Activated T-helper 1 cell treated with anti-CD3 and anti-CD28 coated beads, Interleukin-2, amount 50 U/mL, for 16 hours (primary cell): ENCODE measurements at places on chromosomes 5 and 9.

DNA sequence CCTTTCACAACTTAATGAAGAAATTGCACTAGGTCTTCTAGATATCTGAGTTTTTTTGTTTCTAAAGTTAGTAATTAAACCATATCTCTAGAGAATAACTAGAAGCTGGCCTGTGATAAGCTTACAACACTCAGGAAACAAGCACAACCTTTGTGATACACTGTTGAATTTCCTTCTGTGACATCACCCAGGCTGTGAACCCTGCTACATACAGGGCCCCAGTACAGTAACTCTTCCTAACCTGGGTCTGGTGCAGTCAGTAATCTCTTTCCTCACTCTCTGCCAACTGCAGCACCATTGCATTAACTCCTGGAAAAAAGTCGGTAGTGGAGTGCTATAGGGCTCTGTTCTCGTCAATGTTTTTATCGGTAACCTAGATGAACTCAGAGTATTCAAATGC lies 10.6 kb upstream of the IGFBPL1 start:
- no peak for DNase-seq

DNA sequence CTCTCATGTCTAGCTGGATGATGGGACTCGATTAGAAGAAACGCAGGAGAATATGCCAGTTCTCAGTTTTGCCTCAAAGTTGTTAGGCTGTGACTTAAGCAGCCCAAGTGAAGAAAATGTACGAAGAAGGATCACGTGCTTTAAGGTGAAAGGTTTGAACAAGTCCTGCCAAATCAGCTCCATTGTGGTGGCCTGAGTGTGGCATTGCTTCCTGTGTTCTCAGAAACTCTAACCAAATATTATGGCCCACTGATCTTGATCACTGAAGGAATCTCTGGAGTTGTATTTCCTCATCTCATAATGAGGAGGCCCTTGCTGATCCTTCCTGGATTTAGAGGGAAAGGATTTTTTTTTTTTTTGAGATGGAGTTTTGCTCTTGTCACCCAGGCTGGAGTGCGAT lies 44.0 kb downstream of the OTULIN start:
- DNase-seq: no peak

- DNase-seq: no peak
Observed at GRCh38 chr9:115132648-115133047, 14.7 kb upstream of the TNC start.

GRCh38 chr9:72925126-72925789 lies 27.6 kb downstream of the ALDH1A1 start:
- no peak for DNase-seq

- DNase-seq: no peak
Observed at GRCh38 chr5:93894601-93895354, 153.4 kb upstream of the POU5F2 start.

DNA sequence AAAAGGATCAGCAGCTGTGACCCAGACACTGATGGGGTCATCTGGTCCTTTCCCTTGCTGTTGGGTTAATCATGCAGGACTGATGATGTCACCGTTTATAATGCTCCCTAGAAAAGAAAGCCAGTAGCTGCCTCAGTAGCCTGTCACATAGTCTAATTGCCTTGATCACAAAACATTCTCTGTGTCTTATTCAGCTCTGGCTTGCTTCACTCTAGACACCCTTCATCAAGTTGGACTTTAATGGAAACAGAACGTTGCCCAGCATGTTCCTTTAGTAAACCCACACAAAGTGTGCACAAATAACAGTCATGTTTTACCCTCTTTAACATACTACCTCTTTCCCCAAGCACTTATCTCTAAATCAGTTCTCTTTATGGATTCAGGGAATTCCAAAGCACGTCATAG lies 170.8 kb downstream of the SGCD start:
- no peak for DNase-seq
